ENCODE measurements at places on chromosomes 1 and 21.

DNA sequence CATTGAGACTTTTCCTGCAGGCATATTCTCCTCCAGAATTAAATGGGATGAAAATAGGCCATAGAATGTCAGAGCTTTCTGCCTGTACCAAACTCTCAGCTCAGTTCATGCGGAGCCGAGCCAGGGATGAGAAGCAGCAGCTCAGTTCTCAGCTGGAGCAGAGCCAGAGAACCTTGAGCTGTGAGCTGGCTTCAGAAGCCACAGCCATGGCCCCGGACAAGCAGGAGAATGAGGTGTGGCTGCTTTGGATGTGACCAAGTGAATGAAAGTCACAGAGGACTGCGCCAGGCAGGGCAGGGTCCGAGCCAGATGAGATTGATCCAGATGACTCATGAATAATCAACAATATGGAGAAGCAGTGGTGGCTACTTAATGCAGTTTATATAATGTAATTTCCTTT, 633.8 kb downstream of the NCAM2 start:
- DNase-seq: no peak

DNA sequence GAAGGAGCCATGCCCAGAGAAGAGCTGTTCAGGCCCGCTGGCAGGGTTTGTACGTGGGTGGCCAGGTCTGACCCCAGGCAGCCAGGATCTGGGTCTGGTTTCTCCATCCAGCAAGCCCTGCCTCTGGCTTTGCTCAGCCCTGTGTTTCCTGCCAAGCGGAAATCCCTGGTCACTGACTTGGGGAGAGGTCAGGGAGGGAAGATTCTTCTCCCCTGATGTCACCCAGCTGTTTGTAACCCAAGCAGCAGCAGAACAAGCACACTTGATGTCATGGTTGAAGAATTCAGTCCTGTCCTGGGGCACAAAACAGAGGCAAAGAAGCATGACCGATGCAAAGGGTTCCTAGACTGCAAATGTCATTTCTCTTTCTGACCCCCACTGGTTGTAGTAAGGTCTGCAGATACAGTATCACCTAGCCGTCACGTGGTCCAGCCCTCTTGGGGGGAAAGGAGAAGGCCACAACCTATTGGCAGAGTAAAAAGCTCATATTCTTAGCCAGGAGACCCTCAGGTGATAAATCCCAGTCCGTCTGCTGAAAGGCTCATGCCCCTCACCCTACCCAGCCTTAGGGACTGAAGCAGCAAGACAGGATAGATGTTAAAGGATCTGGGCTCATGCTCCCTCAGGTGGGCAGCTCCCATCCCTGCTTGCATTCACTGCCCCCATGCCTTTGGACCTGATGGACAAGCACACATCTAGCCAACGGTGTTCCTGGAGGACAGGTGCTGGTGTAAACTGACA, 120.9 kb downstream of the SYT2 start:
- DNase-seq: no peak

GRCh38 chr1:170064821-170065220, 9.7 kb downstream of the KIFAP3 start:
- DNase-seq: no peak

GRCh38 chr21:28793043-28793442, 199.6 kb downstream of the LTN1 start:
- no peak for DNase-seq

DNA sequence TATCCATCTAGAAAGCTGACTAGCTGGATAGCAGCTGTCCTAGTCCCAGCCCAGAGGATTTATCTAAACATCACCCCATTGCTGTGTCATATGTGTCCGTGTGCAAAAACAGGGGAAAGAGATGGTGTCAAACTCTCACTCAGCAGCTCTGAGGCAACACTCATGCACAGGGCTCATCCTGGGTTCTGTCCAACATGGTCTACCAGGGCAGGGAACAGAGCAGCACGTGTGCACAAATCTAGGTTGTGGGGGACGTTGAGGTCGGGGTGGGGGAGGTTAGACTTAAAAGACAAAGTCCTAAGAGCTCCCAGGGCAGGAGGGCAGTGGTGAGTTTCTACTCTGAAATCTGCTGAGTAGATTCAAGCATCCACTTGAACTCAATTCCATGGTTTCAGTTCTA, 16.2 kb downstream of the PI4KB start:
- no peak for DNase-seq

DNA sequence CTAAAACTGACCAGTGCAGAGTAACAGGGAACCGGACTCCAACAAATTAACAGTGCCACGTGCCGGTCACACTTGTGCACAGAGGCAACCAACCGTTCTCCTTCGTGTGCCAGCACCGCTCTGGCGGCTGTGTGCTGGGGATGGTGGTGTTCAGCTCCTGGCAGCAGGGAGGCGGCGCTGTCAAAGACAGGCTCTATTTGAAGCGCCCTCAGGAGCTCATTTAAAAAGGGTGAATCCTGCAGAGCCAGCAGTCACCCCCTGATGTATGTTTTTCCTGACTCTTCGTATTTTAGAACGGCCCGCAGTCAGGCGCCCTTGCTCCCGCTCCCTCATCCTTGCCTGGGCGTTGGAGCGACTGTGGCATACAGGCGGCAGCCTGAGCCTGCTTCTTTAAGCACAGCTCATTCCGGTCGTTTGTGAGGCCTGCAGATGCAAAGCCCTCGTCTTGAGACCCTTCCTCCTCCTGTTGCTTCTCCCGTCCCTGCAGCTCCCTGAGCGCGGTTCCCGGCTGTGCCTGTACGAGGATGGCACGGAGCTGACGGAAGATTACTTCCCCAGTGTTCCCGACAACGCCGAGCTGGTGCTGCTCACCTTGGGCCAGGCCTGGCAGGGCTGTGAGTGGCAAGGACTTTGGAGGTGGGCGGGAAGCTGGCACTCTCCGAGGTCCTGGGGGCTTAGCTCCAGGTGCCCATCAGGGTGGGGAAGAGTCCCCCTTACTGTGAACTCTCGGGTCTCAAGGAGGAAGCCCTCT, 1.1 kb downstream of the DFFB start:
- DNase-seq: no peak

- peak; percentile 25 for DNase-seq
These were observed 42.5 kb downstream of the LRRC8D start for GRCh38 chr1:89863165-89863830.

GRCh38 chr1:65066766-65067490, 81.1 kb upstream of the AK4 start:
- peak; percentile 86 for DNase-seq

DNA sequence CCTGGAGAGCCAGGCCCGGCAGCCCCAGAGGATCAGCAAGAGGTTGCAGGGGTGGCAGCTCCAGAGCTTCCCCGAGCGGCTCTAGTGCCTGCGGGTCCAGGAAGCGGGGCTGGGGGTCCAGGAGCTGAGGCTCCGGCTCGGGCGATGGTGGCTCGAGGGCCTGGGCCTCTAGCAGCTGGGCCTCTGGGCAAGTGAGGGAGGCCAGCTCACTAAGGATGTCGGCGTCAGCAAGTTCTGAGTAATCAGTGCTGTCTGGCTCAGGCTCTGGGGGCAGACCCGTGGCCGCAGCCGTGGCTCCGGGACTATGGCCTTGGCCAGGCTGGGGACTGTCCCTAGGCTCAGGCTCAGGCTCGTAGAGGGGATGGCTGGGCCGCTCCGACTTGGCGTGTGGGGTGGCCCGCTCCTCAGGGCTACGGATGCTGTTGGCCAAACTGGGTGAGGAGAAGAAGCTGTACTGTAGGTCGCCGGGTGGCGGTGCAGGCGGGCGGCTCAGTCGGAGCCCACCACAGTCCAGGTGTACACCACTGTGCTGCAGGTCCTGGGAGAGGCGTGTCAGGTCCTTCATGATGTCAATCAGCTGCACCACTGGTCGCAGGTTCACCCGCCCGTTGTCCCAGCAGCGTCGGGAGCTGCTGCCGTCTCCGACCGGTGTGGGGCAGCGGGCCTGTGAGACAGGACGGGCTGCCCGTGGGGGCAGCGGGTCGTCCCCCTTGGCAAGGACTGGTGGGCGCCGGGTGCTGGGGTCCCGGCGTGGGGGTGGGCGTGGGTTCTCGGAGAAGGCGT, 52.6 kb downstream of the AHDC1 start:
- DNase-seq: no peak

DNA sequence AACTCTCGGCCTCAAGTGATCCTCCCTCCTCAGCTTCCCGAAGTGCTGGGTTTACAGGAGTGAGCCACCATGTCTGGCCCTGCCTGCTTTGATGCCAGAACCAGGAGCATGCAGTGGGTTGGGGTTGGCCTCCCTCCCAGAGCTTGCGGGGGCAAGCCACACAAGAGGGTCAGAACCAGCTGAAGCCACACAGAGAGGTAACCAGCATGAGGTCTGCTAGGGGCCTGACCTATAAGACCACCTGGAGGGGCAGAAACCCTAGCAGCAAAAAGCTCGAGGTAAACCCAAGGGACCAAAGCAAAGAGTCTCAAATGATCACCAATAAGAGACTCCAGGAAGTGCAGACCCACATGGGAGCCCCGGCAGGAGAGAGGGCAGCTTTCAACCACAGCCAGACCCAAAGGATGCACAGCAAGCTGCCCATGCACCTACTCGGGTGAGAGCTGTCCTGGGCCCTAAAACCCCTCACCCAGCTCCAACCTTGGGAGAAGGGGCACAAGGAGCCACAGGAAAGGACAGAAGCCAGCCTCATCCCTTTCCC, 81.2 kb downstream of the TOMM20 start:
- no peak for DNase-seq

GRCh38 chr1:76763738-76764137, 103.5 kb upstream of the ST6GALNAC5 start:
- no peak for DNase-seq

GRCh38 chr1:57124768-57125446, 159.1 kb upstream of the C8B start:
- no peak for DNase-seq

DNA sequence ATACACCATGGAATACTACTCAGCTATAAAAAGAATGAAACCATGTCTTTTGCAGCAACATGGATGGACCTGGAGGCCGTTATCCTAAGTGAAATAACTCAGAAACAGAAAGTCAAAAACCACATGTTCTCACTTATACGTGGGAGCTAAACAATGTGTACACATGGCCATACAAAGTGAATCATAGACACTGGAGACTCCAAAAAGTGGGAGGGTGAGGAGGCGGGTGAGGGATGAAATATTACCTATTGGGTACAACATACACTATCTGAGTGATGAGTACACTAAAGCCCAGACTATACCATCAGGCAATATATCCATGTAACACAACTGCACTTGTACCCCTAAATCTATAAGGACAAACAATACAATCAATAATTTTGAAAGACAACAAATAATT, 39.5 kb upstream of the FAM20B start:
- DNase-seq: no peak

DNA sequence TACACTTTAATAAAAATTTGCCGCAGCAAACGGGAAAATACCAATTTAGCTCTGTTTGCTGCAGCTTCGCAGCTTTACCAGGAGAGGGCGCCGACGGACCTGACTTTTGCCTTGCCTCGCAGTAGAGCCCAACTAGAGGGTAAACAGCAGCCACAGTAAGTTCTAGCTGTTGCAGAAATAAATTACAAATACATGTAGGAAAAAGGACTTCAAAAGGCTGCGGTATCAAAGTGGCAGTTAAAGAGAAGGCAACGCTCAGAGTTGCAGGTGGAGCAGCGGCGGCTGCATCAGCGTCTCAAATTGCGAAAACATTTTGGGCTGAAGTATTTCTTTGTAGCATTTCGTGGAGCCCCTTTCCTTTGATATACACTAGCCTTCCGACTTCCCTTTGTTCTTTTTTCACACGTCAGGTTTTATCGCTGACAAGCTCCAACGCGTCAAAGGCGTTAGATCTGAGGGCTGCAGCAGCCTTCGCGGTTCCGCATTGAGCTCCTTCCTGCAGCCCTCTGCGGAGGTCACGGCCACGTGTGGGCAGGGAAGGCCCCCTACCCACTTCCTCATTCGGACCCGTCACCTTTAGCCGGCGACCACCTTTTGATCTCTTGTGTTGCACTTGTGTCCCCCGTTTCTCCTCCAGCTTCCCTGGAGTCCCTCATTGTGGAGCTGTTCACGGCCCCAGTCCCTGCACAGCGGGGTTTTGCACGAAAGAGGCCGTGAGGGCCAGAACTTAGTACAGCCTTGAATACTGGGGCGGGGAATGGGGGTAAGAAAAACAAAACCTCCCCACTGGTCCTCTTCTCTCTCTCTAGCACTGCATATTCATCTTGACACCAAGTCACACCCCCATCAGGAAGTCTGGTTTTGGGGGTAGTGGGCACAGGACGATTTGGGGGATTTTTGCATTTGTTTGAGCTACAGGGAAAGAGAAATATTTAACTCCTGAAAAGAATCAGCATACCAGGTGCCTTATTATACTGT, 72.8 kb downstream of the S1PR1 start:
- DNase-seq: peak; percentile 82

DNA sequence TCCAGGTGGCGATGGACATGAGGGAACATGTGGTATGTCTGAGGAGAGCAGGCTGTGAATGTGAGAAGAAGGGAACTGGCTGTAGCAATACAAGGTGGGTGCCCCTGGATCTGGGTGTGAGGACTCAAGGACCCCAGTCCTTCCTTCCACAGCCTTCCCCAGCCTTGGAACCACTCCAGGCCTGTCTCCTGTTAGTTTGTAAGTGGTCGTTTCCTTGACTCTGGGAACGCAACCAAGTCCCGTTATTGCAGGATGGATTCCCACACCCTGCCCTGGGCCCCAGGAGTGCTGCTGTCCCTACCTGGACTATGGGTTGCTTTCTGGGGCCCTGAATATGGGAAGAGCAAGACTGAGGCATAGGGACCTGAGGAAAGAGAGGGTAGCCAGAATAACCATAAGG, 47.2 kb upstream of the VANGL1 start:
- DNase-seq: no peak

- no peak for DNase-seq
These were observed 48.7 kb downstream of the NTMT2 start for GRCh38 chr1:170194451-170194850.
